ENCODE measurements at places on chromosomes 12 and 14.

DNA sequence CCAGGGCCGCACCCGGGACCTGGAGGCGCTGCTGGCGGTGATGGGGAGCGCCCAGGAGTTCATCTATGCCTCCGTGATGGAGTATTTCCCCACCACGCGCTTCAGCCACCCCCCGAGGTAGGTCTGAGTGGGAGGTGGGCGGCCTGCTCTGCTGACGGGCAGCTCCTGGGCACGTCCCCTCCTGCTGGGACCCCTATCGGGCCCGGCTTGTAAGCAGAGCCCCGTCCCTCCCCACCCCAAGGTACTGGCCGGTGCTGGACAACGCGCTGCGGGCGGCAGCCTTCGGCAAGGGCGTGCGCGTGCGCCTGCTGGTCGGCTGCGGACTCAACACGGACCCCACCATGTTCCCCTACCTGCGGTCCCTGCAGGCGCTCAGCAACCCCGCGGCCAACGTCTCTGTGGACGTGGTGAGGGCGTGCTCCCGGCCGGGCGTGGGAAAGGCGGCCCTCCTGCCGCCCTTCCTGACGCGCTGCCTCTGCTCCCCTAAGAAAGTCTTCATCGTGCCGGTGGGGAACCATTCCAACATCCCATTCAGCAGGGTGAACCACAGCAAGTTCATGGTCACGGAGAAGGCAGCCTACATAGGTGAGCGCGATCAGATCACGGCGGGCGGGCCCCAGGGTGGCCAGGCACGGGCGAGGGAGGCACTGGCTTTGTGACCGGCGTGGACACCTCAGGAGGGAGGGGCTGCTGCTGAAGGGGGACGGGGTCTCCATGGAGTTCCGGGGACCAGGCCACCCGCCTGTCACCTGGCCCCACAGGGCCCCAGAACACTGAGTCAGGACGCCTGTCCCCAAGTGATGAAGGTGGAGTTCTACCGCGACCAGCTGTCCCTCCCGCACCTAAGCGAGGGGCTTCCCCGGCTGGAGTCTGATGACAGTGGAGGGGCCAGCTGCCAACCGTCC is 7.3 kb downstream of the PLD4 start:
- no peak for DNase-seq

- DNase-seq, result no peak
Measured at GRCh38 chr14:81200054-81200453, 20.7 kb downstream of the GTF2A1 start.

DNA sequence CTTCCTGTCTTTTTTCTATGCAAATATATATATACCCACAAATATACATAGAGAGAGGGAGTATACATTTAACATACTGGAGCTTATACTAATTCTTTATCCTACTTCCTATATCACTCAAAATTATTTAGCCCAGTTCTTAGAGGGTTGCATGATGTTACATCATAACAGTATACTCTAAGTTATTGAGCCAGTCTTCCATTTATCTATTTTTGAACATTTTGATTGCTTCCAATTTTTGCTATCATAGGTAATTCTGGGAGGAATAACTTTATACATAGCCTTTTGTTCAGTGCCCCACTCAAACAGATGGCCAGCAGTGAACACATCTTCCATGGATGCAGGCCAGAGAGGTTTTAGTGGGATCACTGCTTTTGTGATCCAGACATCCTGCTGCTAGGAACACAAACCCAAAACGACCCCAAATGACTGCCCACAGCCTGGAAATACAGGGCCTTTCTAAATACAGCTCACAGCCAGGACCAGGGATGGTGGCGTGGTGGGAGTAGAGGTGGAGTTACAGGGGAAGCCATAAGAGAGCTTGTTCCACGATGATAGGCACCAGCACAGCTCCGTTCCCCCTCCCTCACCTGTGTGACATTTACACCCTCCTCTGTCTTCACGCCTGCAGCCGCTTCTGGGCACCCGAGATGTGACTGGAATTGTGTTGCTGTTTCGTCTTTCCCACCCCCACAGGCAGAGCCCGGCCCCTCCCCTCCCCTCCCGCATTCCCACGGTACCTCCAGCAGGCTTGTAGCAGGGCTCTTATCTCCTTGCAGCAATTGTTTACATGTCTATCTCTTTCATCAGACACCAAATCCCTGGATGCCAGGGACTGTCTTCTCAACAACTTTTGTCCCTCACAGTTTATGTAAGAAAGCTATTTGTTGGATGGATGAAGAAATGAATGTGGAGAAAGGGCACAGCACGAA is 30.7 kb upstream of the HDAC7 start:
- DNase-seq, result no peak

- no peak for DNase-seq
Measured at GRCh38 chr12:130993759-130994670, 40.3 kb downstream of the ADGRD1 start.

GRCh38 chr14:23646648-23647549 is 10.7 kb downstream of the DHRS2 start:
- no peak for DNase-seq

GRCh38 chr14:100159865-100160533 is 554 bp upstream of the DEGS2 start:
- DNase-seq, result no peak

GRCh38 chr12:68884251-68884650 is 48.7 kb downstream of the CPM start:
- DNase-seq, result no peak
